ENCODE measurements at places on chromosomes 5 and 9. TPM values are rescaled to one million over a fixed set of nuclear protein-coding genes. Genes with fewer than 3 reads are reported as not detected.

The AMBP gene
- polyA plus RNA-seq: 1.1 TPM

The TAF1L gene
- 0.08 TPM for polyA plus RNA-seq

- no peak for DNase-seq
Measured at GRCh38 chr9:132244582-132245455, 83.0 kb downstream of the NTNG2 start.

The GGTA1 gene
- 3.5 TPM for polyA plus RNA-seq

The GRXCR2 gene
- polyA plus RNA-seq: 0.08 TPM

- no peak for DNase-seq
Measured at GRCh38 chr5:80411589-80412219, 3.8 kb downstream of the ZFYVE16 start.

The OMD gene
- polyA plus RNA-seq: 0.76 TPM

DNA sequence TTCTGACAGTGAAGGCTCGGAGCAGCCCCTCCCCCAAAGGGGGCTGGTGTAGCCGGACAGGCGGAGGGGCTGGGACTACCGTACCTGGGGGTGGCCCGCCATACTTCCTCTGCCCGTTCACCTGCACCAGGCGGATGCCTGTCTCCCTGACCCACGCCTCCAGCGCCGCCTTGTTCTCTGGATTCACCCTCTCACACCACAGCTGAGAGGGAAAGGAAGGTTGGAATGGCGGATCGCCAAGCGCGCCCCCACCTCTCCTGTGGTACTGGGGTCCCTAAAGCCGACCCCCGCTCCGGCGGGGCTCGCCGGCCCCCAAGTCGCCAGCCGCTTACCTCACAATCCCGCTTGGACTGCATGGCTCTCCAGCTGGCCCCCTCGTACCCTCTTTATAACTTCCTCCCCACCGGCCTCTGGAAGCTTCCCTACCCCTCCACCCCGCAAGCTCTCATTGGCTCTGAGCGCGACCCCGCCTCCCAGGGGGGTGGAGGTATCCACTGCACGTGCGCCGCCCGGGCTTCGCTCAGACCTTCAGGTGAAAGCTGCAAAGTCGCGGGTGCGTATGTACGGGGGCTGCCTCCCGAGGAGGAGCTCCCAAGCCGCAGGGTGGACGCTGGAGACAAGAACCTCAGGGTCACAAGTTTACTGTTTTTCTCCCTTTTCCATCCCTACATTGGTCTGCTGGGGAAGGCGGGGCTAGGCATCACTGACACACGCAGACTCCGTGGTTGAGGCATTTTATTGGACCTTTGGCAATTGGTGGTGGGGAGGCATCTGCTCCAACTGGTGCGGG, at the start of gene DND1:
DND1 (minus strand) TSS at position 390 of the 790 bp plus-strand sequence; CDS start at position 356, 34 bp downstream.
- no peak for DNase-seq

DNA sequence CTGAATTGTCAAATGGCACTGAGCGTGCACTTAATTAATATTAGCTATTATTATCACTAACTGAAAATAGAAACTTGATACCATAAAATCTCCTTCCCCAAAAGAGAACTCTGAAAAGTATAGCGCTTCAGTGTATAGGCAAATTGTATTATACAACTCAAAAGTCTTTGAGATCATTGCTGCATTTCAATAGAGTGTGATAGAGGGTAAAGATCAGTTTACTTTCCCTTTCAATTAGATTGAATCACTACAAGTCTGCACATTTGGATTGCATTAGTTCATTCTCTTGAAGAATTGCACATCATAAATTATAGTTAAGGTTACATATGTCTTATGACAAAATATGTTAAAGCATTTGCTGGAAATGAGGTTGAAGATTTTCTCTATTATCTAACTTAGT, 13.4 kb upstream of the GRIN3A start:
- DNase-seq: no peak

The SLC6A19 gene
- polyA plus RNA-seq: 35.4 TPM

The CDX1 gene
- 0.48 TPM for polyA plus RNA-seq

The GALT gene
- 63.1 TPM for polyA plus RNA-seq
